Fibroblast of skin of left quadriceps (primary cell): ENCODE measurements at places on chromosomes 3 and 15.

GRCh38 chr15:63922916-63923315, 89.2 kb upstream of the HERC1 start:
- DNase-seq = no peak

DNA sequence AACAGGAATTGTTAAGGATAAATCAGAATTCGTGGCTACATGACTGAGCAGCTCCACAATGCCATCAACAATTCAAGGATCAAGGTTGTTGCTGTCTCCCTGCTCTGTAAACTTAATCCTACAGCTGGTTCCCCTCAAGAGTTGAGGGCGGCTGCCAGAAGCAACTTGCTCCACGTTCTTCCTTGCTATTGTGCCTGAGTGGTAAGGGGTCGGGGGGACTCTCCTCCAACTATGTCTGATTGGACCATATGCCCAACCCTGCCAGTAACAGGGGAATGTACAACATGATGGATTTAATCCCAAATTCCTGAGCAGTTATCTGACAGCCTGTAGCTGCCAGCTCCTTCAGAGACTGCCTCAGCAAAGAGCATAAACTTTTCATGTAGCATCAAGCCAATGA, 37.9 kb upstream of the MECOM start:
- no peak for DNase-seq

- no peak for DNase-seq
Observed at GRCh38 chr15:53384417-53384816, 375.0 kb downstream of the WDR72 start.

GRCh38 chr3:79598594-79598993, 169.2 kb downstream of the ROBO1 start:
- DNase-seq = no peak

- DNase-seq = no peak
Observed at GRCh38 chr15:41790756-41791546, 16.7 kb downstream of the MAPKBP1 start.

DNA sequence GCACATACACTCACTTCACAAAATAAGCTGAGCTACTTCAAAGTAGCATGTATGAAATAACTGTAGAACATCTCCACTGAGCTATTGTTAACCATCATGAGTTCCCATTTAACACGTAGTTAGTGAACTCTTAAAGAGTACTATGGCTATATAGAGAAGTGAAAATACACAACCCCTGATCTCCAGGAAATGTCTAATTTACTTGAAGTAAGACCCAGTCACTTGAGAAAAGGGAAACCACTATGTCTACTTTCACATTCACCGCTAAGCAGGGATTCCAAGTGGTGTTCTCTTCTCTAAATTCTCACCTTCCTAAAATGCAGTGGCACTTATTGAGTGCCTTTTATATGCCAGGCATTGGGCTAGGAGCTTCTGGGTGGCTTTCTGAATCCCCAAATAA, 35.0 kb upstream of the COLQ start:
- no peak for DNase-seq

DNA sequence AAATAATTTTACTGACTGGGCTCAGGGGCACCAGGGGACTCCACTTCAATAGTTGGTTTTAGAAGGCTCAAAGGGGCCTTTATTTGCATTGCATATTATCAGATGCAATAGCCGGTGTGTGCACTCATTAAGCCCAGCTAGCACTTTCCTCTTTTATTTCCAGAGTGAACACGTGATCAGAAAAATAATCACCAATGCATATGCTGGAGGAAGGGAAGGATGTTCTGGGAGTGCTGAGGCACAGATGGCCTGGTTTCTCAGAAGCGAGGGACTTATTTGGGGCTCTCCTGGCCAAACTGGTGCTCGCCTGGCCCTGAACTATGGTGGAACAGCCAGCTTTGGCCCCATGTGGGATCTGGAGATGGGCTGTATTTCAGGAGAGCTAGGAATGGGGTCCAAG, 60.4 kb upstream of the SEC13 start:
- DNase-seq = no peak

DNA sequence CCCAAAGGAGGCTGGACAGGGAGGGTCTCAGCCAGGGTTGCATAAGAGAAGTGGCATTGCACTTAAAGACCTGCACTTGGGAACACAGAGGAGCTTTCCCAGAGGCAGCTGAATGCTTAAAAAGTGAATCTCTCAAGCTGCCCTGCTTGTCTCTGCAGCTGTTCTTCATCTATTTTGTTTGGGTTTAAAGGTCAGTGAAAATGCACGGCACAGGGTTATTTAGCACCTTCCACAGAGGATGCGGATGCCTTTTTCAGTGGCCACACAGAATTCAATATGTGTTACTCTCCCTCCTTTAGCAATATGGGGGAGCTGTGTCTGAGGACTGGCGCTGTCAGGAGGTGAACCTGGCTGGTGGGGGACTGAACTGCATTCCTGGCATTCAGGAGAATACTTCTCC, 22.7 kb upstream of the CTNNB1 start:
- DNase-seq = peak; percentile 18

GRCh38 chr3:1583044-1583443, 490.2 kb downstream of the CNTN6 start:
- DNase-seq = no peak

GRCh38 chr3:39135170-39135805, 18.1 kb downstream of the CSRNP1 start:
- DNase-seq = no peak

GRCh38 chr3:52298149-52299098, 10.8 kb downstream of the GLYCTK start:
- DNase-seq = no peak

DNA sequence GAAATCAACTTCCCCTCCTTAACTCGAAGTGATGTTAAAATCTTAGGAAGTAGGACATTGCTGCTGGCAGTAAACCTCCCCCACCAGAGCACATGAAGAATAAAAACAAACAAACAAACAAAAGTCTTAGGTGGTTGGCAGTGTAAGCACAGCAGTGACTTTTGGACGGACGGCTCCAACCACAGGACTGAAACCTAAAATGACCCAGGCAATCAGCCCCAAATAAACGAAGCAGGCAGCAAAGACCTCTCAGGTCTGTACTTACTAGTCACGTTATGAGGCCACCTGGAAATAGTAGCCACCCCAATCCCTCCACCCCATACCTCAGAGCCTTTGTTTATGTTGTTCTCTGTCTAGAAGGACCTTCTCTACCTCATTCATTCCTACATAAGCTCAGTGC, 33.5 kb upstream of the HES1 start:
- DNase-seq = no peak

DNA sequence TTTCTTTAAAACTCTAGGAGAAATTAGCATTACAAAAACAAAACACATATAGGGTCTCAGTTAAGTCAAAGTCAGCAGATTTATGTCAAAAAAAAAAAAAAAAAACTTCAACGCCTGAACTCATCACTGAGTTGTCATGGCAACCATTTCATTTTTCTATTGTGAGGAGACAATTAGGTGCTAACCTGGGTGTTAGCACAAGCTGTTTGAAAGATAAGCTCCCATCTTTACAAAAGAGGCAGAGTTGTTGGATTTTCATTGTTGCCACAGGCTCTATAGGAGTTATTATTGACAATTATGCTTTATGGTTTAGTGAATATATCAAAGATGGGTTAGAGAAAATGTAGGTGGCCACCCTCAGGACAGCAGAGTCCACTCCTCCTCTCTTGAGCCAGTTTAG, 806.9 kb downstream of the GRM7 start:
- no peak for DNase-seq

DNA sequence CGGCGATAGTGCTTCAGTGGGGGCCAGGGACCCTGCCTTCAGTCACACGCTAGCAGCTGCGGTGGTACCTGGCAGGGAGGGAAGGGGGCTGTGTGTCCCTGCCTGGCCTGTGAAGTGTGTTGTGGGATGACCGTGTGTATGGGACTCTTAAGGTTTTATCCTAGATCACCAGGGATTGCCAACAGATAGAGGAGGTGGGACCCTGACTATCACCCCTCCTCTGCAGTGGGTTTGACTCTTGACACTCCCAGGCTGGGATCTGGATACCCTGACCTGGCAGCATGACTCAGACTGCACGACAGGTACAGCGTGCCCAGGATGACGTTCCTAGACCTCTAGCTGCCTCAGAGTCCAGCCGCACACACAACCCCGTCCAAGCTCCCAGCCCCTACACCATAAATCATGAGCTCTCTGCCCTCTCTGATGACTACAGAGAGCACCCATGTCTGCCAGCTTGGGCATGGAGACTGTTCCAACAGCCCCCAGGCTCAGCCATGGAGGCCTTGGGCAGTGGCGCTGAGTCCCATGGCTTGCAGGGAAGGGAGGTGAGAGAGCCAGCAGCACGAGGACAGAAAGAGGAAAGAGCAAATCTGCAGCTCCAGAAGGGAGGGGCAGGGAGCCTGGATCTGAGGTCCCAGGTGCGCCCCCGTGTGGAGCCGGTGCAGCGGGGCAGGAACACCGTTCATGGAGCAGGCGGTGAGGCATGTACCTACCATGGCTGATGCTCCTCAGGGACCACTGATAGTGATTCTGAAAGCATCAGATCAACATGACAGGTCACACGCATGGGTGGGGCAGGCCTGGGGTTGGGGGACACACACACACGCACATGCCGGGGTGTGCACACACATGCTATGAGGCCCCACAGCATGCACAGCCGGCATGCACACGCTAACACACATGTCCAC, 71.0 kb downstream of the ADAMTS7 start:
- DNase-seq = no peak

- DNase-seq = no peak
Observed at GRCh38 chr3:42037318-42037945, 53.7 kb upstream of the TRAK1 start.
